ENCODE measurements at places on chromosomes 2 and 18.

DNA sequence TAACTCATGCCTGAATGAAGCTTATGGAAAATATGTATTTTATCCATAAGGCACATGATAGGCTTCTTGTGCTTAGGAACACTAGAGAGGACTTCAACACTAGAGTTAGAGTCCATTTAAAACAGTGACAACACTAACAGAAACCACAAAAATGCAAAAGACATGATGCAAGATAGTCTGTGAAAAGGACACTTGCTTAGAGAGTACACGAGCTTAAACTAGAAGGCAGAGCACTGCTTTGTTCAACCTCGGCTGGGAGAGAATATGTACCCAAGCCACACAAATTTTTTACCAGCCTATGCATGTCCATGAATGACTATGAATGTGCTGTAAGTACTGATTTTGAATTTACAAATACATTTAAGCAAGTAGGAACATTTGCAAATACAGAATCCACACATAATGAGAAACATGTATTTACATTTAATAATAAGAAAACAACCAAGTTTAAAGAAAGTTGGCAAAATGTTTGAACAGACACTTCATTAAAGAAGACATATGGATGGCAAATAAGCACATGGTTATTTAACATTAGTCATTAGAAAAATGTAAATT is 130.6 kb downstream of the SPOPL start:
- DNase-seq: no peak

- DNase-seq: no peak
Measured at GRCh38 chr2:47950340-47951301, 44.3 kb upstream of the FBXO11 start.

- DNase-seq: no peak
Measured at GRCh38 chr2:140027320-140027719, 1247.1 kb upstream of the NXPH2 start.

- no peak for DNase-seq
Measured at GRCh38 chr2:48200620-48201293, 294.5 kb upstream of the FBXO11 start.

GRCh38 chr2:135783439-135783838 is 41.8 kb downstream of the UBXN4 start:
- DNase-seq: no peak

- DNase-seq: no peak
Measured at GRCh38 chr2:40302751-40303325, 149.1 kb downstream of the SLC8A1 start.

- no peak for DNase-seq
Measured at GRCh38 chr2:150232321-150232720, 255.1 kb downstream of the RND3 start.

DNA sequence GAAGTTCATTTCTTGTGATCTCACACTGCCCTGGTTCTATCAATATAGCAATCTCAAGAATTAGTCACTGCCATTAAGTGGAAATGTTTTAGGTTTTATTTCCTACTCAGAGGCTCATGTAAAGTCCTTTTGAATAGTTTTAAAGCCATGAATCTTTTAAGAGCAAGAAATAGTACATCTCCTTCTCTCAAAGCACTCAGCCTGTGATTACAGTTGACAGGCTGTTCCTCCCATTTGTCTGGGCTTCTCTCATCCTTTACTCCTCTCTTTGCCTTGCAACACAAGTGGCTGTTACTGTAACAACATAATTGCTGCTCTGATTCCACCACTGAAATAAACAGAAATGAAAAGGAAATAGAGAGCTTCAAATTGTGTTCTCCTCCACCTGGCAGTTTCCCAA is 18.4 kb downstream of the GRP start:
- DNase-seq: no peak

GRCh38 chr18:22726469-22726868 is 206.7 kb upstream of the RBBP8 start:
- no peak for DNase-seq

GRCh38 chr2:26982102-26982742 is 11.8 kb downstream of the MAPRE3 start:
- DNase-seq: no peak

Data from HS-5 (cell line).